ENCODE measurements at places on chromosomes 7 and 10. TPM values are rescaled to one million over a fixed set of nuclear protein-coding genes. Genes with fewer than 3 reads are reported as not detected.

GRCh38 chr10:30865141-30865926 lies 166.3 kb downstream of the ZNF438 start:
- DNase-seq = no peak
- H3K36me3 ChIP-seq = no peaks in the 10 kb centered on the region
- H3K27me3 ChIP-seq = no peaks in the 10 kb centered on the region
- no peaks in the 10 kb centered on the region for H3K4me1 ChIP-seq
- no peak overlapping the region for H3K27ac ChIP-seq

The GIMAP8 gene
- 11.1 TPM for total RNA-seq

The CRYGN gene
- total RNA-seq = 0.12 TPM

- no peaks in the 10 kb centered on the region for H3K36me3 ChIP-seq
- H3K4me3 ChIP-seq = no peak overlapping the region
- H3K4me1 ChIP-seq = peaks cover 14% of the 10 kb centered on the region
- H3K27me3 ChIP-seq = no peaks in the 10 kb centered on the region
Measured at GRCh38 chr10:45354261-45354660, 19.8 kb upstream of the ALOX5 start.

- no peak overlapping the region for H3K27ac ChIP-seq
- H3K4me3 ChIP-seq = no peak overlapping the region
- no peaks in the 10 kb centered on the region for H3K4me1 ChIP-seq
Measured at GRCh38 chr7:47807756-47808155, 140.5 kb downstream of the PKD1L1 start.
